T1000 (cell line): ENCODE measurements at places on chromosomes 6 and 20.

DNA sequence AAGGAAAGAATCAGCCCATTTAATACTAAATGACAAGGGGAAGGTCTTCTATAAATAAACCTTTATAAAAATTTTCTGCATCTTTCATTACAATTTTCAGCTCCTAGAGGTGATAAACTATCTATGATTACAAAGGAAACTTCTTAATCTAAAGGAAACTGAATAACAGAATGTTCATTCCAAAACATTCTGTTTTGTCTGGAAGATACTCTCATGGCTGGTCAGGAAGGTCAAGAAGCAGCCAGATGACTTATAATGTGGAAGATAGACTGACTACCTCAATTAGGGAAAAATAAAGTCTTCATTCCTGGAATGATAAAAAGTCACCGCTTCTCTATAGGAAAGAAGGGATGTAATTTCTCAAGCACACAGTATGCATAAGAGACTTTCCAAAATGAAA lies 131.3 kb downstream of the GMDS start:
- DNase-seq = no peak

- no peak for DNase-seq
These were observed 26.6 kb upstream of the NPBWR2 start for GRCh38 chr20:64133951-64134407.

DNA sequence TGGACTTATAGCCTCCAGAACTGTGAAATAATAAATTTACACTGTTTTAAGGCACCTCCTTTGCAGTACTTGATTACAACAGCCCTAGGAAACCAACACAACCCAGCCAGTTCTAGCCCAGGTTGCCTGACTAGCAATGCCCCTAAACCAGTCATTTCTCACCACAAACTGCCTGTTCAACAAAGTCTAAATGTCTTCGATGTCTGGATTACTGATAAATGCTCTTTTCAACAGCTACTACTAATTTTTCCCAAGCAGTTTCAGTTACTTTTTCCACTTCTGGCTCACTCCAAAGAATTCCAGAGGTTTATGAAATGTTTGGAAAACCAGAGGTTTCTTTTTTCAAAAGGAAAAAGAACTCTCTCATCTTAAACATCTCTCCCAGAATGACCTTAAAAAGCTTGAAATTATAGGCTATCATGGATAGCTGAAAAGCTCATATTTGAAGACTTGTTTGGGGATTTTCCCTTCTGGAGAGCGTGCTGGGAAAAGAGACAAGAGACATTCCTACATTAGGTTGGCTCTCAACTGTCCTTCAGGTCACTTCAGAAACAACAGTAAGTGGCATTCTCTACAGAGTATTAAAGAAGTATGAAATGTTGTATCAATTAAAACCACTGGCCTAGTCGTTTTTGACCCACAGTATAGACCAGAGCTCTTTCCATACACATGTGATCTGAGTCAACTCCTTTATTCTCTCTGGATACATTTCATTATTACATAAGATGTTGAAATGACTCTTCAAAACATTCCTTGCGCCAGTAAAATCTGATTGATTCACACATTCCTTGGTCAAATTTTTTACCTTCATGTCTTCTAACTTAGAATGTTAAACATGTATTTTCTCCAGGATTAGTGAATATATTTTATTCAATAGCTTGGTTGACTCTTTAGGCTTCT lies 265.9 kb downstream of the COL12A1 start:
- no peak for DNase-seq

- no peak for DNase-seq
These were observed 768.4 kb downstream of the TFAP2A start for GRCh38 chr6:9646342-9647070.

DNA sequence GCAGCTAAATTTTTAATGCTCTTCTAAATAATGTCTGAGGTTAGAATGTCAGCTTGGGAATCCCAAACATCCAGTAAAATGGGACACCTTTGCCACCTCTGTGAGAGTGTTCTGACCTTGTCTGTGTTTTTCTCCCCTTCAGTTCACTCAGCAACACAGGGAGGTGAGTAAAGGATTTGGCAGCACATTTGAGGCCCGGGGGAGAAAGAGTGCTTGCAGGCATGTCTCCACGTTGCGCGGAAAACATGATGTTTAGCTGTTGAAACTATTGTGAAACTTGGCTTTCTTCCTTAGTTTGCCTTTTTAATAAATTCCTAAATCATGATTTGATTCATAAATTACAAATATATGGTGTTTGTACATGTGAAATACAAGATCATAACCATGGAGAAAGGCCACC lies 707.8 kb upstream of the FLRT3 start:
- no peak for DNase-seq

DNA sequence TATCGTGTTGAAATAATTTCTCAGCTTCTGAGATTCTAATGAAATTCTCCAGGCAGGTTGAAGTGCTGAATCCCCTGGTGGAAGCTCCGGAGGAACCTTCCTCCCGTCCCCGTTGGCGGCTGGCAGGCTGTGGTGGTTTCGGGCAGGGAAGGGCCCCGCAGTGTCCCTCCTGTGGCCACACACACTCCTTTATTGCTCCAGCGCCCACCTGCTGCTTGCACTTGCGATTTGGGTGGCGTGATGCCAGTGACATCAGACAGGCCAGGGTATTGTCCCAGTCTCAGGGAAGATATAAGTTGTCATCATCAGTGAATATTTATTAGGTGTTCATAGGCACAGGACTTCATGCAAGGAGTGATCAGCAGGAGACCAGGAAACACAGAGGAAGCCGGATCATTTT lies 530.4 kb downstream of the QKI start:
- DNase-seq = no peak

- DNase-seq = no peak
These were observed 13.4 kb upstream of the MRGBP start for GRCh38 chr20:62782893-62783278.

- DNase-seq = no peak
These were observed 357.5 kb upstream of the RNF217 start for GRCh38 chr6:124604719-124605118.

DNA sequence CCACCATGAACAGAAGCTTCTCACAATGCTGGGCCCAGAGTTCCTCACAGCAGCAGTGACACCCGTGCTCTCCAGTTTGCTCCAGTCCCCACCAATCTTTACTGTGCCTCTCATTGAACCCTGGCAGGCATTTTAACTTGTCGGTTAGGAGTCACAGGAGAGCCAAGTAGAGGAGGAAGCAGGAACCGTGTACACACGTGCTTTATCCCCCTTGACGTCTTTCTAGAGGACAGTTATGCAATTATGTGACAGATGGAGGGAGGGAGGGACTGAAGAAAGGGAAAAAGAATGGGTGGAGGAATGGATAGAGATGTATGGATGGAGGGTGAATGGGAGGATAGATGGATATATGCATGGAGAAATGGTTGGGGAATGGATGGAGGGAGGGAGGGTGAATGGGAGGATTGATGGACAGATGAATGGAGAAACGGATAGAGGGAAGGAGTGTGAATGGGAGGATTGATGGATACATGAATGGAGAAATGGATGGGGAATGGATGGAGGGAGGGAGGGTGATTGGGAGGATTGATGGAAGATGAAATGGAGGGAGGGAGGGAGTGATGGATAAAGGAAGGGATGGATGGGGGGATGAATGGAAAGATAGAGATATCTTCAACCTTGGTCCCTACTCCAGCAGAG lies 26.0 kb downstream of the RBM38 start:
- DNase-seq = no peak

DNA sequence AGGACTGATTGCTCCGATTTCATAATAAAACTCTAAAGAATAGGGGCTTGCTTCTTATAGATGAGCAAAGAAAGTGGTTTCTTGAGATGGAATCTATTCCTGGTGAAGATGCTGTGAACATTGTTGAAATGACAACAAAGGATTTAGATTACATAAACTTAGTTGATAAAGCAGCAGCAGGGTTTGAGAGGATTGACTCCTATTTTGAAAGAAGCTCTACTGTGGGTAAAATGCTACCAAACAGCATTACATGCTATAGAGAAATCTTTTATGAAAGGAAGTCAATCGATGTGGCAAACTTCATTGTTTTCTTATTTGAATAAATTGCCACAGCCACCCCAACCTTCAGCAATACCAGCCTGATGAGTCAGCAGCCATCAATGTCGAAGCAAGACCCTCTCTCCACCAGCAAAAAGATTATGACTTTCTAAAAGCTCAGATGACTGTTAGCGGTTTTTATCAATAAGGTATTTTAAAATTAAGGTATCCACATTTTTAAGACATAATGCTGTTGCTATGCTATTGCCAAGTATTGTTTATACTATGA lies 12.7 kb upstream of the MTRF1L start:
- DNase-seq = no peak

DNA sequence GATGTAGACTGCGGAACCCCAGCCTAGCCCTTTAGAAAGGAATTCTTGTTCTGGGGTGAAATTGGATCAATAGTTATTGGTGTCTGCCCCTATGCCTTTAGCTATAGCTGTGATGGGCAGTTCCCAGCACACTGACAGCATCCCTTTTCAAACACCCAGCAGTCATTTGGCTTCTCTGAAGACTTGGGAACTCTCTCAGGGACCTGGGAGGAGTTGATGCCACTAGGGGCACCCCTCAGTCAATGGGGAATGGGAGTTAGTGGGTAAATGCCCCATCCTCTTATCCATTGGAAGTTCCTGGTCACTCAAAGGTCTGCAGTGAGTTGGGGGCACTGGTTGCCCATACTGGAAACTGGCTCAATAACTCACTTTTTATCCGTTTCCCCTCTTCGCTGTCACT lies 31.6 kb upstream of the CSNK2A1 start:
- no peak for DNase-seq

- no peak for DNase-seq
These were observed 305.4 kb downstream of the FARS2 start for GRCh38 chr6:5566718-5567117.

- DNase-seq = no peak
These were observed 504 bp downstream of the SNTA1 start for GRCh38 chr20:33443006-33443511.

DNA sequence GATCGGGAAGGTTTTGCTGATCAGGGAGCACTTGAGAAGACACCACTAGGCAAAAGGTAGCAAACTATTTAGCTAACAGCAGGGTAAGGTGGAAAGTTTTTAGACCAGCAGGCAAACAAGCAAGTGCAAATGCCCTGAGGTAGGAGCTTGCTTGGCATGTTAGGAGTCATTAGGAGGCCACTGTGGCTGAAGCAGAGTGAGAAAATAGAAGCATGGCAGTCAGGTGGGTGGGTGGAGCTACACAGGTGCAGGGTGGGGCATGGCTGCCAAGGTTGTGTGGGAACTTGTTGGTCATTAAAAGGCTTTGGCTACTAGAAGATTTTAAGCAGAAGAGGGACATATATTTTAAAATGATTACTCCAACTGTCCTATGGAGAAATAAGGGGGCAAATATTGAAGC lies 77.3 kb downstream of the EDN1 start:
- no peak for DNase-seq

- DNase-seq = no peak
These were observed 229.1 kb downstream of the NFATC2 start for GRCh38 chr20:51313358-51313827.

- DNase-seq = no peak
These were observed 168.4 kb downstream of the VEGFA start for GRCh38 chr6:43938178-43939105.

GRCh38 chr6:43455531-43456428 lies at the start of gene DLK2:
Gene DLK2 (minus strand): TSS chr6:43455548. CDS start chr6:43454825, 723 bp downstream.
- no peak for DNase-seq

DNA sequence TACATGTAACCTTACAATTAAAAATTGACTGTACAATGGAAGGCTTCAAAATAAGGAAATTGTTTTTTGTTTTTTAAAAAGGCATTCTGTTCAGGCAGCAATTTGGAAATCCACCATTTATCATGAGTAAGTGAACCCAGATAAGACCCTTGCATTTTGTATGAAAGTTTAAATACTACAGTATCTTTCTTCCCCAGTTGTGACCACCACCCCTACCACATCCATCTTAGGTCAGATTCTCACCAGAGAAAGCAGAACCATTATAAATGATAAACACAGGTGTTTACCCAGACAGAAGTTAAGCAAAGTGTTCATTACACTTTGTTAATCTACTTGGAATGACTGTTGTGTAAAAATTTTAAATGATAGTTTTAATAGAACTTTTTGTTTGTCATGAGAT lies 20.2 kb downstream of the SENP6 start:
- DNase-seq = no peak

DNA sequence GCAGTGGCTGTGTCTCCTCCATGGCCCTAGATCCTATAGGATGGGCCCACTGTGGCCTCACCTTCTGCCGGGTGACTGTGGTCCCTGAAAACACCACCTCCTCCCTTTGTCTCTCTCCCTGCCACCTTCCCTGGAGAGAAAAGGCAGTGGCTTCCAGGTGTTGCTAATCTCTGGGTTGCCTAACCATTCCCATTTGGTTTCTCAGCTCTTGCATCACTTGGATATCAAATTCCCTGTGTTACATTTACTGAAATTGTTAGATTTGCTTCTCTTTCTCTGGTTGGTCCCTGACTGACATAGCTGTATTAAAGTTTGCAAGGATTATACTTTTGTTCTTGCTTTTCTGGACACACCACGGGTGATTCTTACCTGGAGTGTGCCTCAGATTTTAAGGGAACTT lies 9.3 kb upstream of the ZFP64 start:
- no peak for DNase-seq

GRCh38 chr6:85465762-85466161 lies 15.9 kb downstream of the NT5E start:
- no peak for DNase-seq
